Activated naive CD4-positive, alpha-beta T cell treated with anti-CD3 and anti-CD28 coated beads, Interleukin-2, amount 10 ng/mL, durations not matched to agents 7 days and 5 days (primary cell): ENCODE measurements at places on chromosomes 6 and 20.

DNA sequence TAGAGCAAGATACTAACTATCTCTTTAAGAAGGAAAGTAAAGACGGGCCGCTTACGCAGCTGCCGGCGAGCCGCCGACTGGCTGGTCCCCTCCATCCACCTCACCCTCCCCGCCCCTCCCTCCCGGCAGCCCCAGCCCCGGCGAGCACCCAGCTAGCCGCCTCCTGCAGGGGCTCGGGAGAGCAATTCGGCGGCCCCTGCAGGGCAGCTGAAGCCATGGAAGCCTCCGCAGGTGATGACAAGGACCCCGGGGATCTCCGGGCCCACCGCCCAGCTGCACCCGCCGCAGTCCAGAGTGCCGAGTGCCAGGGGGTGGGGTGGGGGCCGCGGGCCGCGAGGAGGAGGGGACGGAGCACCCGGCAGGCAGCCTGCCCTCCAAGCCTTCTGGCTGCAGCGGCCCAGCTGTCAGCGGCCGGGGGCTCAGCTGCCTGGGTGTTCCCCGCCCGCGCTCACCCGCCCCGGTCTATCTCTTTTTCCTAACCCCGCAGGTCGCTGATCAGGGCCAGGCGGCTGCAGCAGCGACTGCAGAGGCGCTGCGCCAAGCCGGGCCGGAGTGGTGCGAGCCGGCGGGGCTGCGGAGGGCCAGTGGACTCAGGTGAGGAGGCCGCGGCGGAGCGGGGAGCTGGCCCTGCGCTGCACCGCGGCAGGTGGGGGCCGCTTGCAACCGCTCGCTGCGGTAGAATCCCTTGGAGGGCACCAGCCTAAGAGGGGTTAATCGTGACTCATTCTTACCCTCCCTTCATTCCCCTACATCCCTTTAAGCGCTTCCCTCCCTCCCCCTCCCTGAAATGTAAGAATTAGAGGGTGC, at the start of gene SNPH:
Gene SNPH (plus strand): TSS at position 128 of the 807 bp plus-strand sequence. CDS start 29,946 bp downstream, outside the sequence.
- peak within 1 kb of the TSS; percentile 79 for H3K4me3 ChIP-seq
- peak; percentile 86 for DNase-seq
- peaks cover 5% of the 10 kb centered on the region for H3K27me3 ChIP-seq

DNA sequence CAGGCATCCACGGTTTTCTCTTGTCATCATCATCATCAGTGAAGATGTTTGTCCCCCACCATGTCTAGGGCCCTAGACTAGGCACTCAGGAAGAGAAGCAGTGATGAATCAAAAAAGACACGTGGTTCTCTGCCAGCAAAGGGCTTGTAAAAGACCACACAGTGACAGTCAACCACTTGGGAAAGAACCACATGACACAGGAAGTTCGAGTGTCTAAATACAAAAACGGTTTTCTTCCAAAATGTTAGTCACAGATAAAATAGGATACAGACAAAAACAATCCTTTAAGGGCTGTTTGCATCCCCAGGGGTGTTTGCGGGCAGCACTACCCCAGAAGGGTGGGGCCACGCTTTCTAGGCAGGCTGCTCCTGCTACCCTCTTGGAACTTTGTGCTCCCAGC, 356.8 kb upstream of the AGPAT4 start:
- H3K4me1 ChIP-seq: no peaks in the 10 kb centered on the region
- DNase-seq: no peak
- no peaks in the 10 kb centered on the region for H3K27me3 ChIP-seq
- H3K27ac ChIP-seq: no peak overlapping the region
- no peak overlapping the region for H3K4me3 ChIP-seq

DNA sequence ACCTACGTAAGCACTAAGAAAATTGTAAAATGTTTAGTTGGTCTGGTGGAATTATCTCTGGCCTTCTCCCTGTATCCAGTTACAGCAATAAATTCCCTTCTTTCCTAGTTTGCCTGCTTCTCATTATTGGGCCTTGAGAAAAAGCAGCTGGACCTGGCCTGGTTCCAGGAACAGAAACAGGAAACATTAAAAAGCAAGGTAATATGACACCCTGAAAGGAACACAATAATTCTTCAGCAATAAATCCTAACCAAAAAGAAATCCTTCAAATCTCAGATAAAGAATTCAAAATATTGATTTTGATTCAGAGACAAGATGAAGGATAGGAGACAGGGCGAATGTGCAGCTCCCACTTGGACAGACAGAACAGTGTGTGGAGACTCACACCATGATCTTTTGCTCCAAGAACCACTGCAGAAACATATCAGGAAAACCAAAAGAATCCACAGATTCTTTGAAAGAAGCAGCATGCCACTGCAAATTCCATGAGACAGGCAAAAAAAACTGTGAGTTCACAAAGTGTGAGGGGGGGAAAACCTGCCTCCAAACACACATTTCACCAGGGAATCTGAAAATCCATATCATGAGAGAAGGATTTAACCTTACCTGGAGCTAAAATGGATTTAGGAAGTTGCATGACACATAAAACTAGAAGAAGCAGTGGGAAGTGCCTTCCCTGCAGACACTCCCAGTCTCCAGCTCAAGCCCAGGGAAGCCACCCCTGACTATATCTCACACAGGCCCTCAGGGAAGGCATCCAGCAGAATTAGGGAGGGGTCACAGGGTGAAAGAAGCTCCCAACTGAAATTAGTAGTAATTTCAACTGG, 28.9 kb downstream of the TREM1 start:
- no peak overlapping the region for H3K27ac ChIP-seq
- H3K27me3 ChIP-seq: peaks cover 29% of the 10 kb centered on the region
- peaks cover 4% of the 10 kb centered on the region for H3K36me3 ChIP-seq
- peaks cover 7% of the 10 kb centered on the region for H3K4me1 ChIP-seq
- H3K4me3 ChIP-seq: no peak overlapping the region

DNA sequence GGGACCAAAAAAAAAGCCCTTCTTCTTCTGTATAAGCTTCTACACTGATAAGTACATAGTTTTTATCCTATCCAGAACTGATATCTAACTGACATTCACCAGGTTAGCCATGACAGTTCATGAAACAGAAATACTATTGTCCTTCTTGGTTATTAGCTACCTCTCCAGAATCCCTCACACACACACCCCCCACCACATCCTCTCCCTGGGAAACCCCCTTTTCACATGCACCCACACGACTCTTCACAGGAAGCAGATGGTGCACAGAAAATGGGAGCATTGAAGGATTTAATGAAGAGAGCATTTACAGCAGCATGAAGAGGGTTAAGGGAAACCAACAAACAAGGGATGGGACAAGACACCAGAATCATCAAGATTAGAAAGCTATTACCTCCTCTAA, 88.9 kb downstream of the FHL5 start:
- H3K4me3 ChIP-seq: no peak overlapping the region
- DNase-seq: no peak
- no peak overlapping the region for H3K27ac ChIP-seq
- peaks cover 3% of the 10 kb centered on the region for H3K27me3 ChIP-seq
- H3K4me1 ChIP-seq: peaks cover 2% of the 10 kb centered on the region
- no peaks in the 10 kb centered on the region for H3K36me3 ChIP-seq

DNA sequence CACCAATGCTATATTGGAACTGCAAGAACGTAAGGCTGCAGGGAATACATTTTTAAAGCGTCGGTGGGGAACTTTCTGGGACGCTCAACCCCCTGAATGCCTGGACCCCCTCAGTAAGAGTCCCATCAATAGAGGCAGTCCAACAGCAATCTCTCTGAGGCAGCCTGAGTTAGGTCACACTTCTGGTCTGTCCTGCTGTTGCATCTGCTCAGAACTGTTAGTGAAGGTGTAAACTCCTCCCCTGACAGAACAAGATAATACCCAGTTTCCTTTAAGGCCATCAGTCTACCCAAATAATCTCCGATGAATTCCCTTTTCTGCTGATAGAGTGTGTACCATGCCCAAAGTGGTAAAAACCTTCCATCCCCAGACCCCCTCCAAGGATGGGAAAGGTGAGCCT, 1.1 kb upstream of the RNGTT start:
- no peak overlapping the region for H3K27ac ChIP-seq
- no peak for DNase-seq
- H3K27me3 ChIP-seq: peaks cover 11% of the 10 kb centered on the region
- peaks cover 45% of the 10 kb centered on the region for H3K4me1 ChIP-seq
- peak overlapping the region; percentile 98 for H3K4me3 ChIP-seq

DNA sequence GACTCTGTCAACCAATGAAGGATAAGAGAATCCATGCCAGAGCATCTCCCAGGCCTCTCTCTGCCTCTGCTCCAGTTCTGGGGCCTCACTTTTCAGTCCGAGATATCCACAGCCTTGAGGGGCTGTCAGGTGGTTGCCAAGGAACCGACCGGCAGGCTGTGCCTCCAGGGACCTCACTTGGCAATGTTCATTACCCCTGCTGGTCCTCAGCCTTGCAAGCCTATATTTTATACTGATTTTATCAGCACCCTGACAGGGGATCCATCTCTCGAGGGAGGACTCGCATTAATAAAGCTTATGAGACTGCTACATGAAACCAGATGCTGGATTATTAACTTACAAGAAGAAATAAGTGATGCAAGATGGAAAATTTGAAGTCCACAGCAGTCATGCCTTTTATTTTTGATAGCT, 39.9 kb downstream of the TMC2 start:
- H3K4me3 ChIP-seq: no peak overlapping the region
- no peaks in the 10 kb centered on the region for H3K4me1 ChIP-seq
- no peaks in the 10 kb centered on the region for H3K36me3 ChIP-seq
- no peak overlapping the region for H3K27ac ChIP-seq
- peaks cover 44% of the 10 kb centered on the region for H3K27me3 ChIP-seq
